HEK293T (cell line): ENCODE measurements at places on chromosomes 7 and 10.

GRCh38 chr10:113222207-113222606 lies 272.2 kb downstream of the TCF7L2 start:
- DNase-seq, result no peak

- DNase-seq, result no peak
Measured at GRCh38 chr7:155843426-155844018, 31.3 kb upstream of the SHH start.

GRCh38 chr10:78181381-78182055 lies 147.9 kb downstream of the RPS24 start:
- no peak for DNase-seq

DNA sequence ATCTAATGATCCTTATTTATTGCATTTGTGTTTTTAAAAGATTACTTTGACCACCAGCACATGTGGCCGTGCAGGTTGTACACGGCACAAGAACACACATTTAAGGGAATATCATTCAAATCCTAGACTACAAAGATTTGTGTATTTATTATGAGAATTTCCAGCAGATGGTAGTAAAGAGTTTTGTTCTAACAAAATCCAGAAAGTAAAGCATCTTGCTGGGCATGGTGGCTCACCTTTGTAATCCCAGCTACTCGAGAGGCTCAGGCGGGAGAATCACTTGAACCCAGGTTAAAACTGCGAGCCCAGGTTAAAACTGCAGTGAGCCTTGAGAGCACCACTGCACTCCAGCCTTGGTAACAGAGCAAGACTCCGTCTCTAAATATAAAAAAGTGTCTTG lies 31.5 kb downstream of the MACROH2A2 start:
- DNase-seq, result no peak

DNA sequence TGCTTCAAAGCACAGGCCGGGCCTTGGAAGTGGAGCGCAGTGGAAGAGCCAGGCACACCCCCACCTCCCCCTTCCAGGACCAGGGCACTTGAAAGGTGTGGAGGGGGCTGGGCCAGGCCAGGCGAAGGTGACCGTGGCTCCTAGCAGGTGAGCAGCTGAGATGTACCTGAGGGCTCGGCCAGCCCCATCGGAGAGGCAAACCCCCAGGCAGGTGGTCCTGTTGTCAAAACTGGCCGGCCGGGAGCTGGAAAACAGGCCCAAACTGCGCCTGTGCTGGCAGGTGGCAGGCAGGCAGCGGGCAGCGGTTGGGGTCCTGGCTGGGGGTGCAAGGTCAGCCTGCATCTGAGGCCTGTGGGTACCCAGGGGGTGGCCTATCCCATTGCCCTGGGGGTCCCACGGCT lies 96.4 kb upstream of the DNAAF5 start:
- DNase-seq, result no peak

DNA sequence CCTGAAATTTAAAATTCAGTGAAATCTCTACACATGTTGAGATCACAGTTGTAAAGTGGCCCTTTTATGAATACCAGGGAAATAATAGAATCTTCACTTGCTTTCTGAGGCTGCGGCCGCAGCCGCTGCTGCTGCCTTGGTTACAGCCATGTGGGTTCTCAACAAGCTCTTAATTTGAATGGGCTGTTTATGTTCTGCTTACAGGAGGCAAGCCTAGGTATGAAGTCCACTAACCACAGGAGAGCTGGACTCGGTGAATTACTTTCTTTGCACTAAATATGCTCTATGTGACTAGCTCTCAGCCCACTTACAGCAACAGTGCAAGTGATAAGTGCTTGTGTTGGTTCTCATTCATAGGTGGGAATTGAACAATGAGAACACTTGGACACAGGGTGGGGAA lies 410.8 kb downstream of the SFMBT2 start:
- no peak for DNase-seq

- peak; percentile 12 for DNase-seq
Measured at GRCh38 chr7:82375713-82376112, 67.9 kb downstream of the CACNA2D1 start.

GRCh38 chr10:86091216-86091615 lies 275.4 kb downstream of the GRID1 start:
- DNase-seq, result no peak

- no peak for DNase-seq
Measured at GRCh38 chr7:127976056-127976737, 55.0 kb downstream of the LRRC4 start.

- no peak for DNase-seq
Measured at GRCh38 chr10:102677331-102678067, 33.2 kb downstream of the TRIM8 start.

DNA sequence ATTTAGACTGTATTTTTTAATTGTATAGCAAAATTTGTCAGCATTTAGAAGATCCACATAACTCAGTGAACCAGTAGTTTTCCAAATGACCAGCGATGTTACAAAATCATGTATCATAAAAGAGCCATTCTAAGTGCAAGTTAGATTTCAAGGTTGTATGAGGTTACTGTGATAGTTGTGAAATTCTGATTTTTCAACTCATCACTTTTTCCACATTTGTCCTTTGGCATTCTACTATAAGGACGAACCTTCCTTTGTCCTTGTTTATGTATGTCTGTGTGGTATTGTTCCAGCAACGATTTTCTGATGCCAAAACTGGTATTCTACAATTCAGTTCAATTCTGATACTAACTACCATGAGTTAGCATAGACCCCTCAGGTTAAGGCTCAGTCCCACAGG lies 64.2 kb downstream of the TAX1BP1 start:
- no peak for DNase-seq

- no peak for DNase-seq
Measured at GRCh38 chr10:59635502-59636290, 74.0 kb downstream of the SLC16A9 start.

DNA sequence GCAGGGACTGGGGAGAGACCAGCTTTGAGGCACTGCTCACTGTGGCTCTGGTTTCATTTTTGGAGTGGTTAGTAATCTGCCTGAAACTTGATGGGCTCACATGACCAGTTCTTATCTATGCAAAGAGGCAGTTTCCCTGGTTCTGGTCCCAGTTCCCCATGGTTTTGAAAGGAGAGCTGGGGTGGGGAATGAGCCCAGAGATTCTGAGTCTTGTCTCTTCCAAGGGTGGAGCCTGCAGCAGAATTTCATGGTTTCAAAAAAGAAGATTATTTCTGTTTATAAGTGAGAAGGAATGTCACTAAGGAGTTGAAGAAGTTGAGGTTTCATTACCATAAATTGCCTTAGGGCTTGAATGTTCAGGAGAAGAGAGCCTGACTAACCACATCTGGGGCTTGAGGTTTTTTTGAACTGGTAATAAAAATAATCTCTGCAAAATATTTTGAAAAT lies 190.2 kb upstream of the HABP2 start:
- peak; percentile 51 for DNase-seq

DNA sequence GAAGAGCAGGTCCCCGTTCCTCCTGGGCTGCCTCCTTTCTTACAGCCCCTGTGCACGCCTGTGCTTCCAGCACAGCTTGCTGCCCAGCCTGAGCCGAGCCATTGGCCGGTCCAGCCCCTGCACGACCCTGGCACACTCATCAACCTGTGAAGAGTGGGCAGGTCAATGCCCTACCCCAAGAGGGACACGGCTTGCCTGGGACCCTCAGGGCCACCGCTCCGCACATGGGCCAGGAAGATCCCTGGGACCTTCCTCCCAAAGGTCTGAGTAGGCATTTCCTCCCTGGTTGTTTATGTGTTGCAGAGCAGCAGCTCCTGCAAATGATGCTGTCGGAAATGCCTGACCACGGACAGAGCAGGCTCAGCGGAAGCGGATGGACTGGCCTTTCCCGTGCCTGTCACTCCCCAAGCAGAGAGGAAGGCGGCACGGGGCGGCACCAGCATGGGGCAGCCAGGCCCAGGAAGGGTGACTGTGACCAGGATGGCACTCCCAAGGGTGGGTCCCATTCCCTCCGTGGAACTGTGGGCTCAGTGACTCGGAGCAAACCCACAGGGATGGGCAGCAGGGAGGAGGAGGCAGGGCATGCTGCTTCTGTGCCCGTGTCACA lies 252.5 kb downstream of the TNS3 start:
- no peak for DNase-seq

DNA sequence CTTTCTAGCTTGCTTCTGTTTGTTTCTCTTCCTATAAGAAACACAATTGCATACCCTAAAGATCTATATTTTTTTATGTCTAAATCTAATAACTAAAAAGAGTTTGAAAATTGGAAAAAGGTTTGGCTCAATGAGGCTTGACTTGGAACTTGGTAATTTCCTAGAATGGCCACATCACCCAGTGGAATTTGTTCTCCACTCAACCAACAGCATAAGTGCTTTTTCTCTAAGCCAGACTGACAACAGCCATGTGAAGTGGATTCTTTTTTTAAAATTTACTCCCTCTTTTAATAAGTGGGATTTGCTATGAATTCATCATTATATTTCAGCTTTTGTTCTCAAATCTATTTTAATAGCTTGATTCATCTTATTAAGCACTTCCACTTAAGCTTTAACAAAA lies 33.8 kb downstream of the GBF1 start:
- no peak for DNase-seq

- no peak for DNase-seq
Measured at GRCh38 chr7:55133630-55134358, 115.0 kb downstream of the EGFR start.

GRCh38 chr10:132100091-132100481 lies 34.3 kb downstream of the JAKMIP3 start:
- DNase-seq, result no peak

DNA sequence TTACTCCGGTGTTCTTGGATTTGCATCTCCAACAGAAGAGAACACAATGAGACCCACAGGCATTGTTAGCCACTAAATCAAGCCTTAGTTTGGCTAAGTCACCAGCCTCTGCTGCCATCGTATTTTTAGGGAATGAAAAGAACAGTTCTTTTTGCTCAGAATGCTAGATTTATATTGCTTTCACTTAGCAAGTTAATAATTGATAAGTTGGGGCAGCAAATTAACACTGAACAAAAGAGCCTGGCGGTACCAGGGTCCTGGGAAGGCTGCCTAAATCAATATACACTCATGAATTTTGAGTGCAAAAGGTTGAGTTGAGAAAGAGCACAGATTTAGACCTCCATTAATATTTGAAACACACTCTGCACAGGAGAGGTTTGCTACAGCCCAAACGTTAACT lies 767.7 kb downstream of the TYW1 start:
- no peak for DNase-seq

DNA sequence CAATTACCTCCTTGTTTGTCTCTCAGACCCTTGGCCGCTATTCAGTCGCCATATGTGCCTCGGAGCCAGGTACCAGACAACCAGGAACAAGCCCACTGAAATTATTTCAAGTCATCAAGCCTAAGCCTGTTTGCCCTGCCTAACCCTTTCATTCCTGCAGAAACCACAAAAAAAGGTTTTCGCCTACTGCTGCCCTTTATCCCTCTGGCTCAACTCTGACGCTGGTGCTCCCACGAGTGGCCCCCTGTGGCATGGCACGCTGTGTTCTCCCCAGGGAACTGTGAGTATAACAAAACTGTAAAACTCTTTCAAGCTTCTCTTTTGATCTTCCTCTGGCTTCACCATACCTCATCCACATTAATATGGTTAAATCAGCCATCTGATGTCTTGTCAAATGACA lies 215.7 kb upstream of the CDC14C start:
- DNase-seq, result no peak

- no peak for DNase-seq
Measured at GRCh38 chr10:44995581-44995913, 5.2 kb upstream of the ZNF22 start.

DNA sequence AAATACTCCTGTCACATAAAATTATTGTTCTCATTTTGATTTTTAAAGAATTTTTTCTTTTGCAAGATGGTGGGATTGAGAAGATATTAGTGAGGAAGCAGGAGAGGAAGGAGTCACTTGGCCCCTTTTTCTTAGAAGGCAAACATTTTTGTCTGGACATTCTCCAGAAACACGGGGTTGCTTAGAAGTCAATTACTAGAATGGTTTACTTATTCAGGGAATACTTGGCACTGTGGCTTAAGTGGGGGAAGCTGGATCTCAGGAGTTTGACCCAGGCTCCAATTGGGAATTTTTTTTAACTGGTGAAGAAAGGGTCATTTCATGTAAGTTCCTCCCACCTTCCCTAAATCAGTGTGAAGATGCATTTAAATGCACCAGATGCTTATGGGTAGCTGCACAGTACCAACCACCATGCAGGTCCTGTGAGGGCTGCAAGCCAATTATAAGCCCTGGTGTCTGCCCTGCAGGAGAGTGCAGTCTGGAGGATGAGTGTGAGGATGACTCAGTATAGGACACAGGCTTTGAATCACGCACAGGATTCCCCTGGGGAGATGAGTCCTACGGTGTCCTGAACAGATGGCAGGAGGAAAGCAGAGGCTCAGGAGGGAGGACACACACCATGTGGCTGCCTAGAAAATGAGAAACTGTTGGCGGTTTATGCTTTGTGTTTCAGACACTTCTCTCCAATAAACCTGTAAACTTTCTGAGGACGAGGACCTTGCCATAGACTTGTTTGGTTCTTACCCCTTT lies 299.1 kb downstream of the PLXNA4 start:
- no peak for DNase-seq

- DNase-seq, result no peak
Measured at GRCh38 chr10:71727105-71727737, 7.6 kb upstream of the C10orf105 start.
